ENCODE measurements at places on chromosomes 12 and 14. TPM values are rescaled to one million over a fixed set of nuclear protein-coding genes. Genes with fewer than 3 reads are reported as not detected.

Gene AKAP3
- 2.7 TPM for total RNA-seq

Gene PGF
- total RNA-seq = 129 TPM

Gene STXBP6
- total RNA-seq = 4.0 TPM

Gene NEUROD4
- not detected for total RNA-seq

Gene CELA1
- total RNA-seq = not detected

Gene XPOT
- total RNA-seq = 104 TPM

Gene OR6C1
- total RNA-seq = not detected

Gene PXMP2
- 15.4 TPM for total RNA-seq

Gene CPNE6
- total RNA-seq = not detected
